Stimulated activated CD4-positive, alpha-beta T cell treated with anti-CD3 and anti-CD28 coated beads, Interleukin-15, amount 100 ng/mL, for 24 hours (primary cell): ENCODE measurements at places on chromosomes 13 and 19.
A peak's percentile ranks its signal among the peaks of the same experiment; 100 is the strongest.

GRCh38 chr13:43159026-43159461 lies 135.7 kb downstream of the DNAJC15 start:
- no peak for DNase-seq

GRCh38 chr13:37869506-37869755 lies 141 bp downstream of the TRPC4 start:
- no peak for DNase-seq

DNA sequence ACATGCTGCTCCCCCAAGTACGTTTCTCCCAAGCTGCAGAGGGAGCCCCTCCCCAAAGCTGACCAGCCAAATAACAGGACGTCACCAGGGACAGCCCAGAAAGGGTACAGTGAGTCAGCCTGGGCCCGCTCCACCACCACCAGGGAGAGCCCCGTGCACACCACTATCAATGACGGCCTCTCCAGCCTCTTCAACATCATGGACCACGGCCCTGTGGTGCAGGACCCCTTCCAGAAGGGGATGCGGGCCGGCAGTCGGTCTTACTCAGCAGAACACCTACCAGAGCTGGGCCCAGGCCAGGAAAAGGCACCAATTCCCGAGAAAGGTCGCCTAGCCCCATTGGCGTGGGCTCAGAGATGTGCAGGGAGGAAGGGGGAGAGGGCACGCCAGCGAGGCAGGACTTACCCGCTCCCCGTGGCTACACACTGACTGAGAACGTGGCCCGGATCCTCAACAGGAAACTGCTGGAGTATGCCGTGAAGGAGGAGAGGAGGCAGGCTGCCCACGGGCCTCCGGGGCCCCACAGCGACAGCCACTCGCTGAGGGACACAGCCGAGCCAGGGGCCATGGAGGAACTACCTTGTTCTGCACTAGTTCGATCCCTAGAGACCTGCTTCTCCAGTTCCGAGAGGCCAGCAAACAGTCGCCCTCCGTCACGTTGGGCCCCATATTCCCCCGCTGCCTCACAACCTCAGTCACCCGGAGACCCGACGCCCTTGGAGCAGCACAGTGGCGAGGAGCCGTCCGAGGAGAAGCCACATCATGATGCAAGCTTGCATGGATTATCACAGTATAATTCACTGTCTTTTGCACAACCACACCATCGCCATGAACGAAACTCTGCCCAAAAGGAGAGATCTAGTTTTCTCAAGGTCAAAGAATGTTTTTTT lies 815.9 kb upstream of the KLHL1 start:
- DNase-seq = no peak

GRCh38 chr13:102657630-102658029 lies 37.2 kb downstream of the METTL21C start:
- no peak for DNase-seq

- peak; percentile 29 for DNase-seq
Observed at GRCh38 chr19:37309834-37310575, 60.9 kb upstream of the ZNF527 start.

GRCh38 chr19:35740423-35741202 lies 1.6 kb downstream of the IGFLR1 start:
- DNase-seq = peak; percentile 99

DNA sequence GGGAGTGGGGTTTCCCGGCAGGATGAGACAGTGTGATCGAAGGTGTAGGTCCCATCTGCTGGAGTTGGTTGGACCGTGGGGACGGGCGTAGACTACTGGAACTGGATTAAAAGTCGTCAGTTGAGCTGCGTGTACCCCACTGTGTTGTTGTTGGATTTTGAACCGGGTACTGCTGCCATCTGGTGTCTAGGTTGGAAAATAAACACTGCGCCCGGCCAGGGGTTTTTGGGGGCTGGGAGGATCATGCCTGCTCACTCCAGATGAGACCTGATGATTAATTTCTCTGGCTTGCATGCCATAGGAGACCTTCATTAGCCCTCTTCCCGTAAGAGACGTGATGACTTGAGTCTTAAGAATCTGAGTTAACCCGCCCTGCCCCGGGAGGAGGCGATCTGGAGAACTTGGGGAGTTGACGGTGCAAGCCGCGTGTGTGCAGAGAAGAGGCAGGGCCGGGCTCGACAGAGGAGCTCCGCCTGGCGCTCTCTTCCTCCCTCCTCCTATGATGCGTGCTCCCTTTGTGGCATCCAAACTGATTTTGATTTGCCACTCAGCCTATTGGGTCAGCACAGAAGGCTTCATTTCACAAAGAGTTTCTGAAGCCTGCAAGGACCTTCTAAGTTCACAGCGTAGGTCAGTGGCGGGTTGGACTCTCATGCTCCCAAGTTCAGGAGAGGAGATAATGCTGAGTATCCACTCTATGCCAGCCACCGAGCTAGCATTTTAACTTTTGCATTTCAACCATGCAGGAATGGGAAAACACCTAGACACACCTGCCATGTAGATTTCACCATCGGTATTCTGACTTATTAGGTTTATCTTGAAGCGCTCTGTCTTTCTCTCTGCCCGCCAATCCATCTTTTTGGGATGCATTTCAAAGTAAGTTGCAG lies 2.7 kb downstream of the UHRF1 start:
- DNase-seq = peak; percentile 82

- DNase-seq = no peak
Observed at GRCh38 chr13:94859811-94860210, 147.5 kb upstream of the SOX21 start.

- no peak for DNase-seq
Observed at GRCh38 chr13:44148159-44148914, 225.3 kb upstream of the SERP2 start.

- DNase-seq = no peak
Observed at GRCh38 chr19:723714-724113, 15.0 kb downstream of the PALM start.

- no peak for DNase-seq
Observed at GRCh38 chr13:39257642-39258041, 219.4 kb downstream of the NHLRC3 start.
